ENCODE measurements at places on chromosomes 2 and 18.

DNA sequence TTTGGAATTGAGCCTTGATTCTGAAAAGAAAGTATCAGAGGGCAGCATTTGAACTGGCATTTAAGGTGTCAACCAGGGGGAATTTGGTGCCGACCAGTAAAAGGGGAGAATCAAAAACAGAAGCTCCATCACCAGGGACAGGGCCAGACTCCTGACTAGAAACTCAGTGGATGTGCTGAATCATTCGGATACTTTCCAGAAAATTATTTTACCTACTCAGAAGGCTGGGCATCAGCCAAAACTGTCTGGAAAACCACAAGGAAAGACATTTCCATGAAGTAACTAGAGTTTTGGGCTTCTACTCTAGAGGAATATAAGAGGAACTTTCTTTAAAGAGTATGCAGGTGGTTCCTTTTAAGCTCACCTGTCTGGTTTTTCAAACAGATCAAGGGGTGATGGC lies 756.6 kb downstream of the RNF144A start:
- DNase-seq, result no peak

GRCh38 chr2:102082571-102083392 lies 59.8 kb upstream of the IL1R1 start:
- peak; percentile 44 for DNase-seq

- DNase-seq, result no peak
These were observed 409.2 kb upstream of the HS6ST1 start for GRCh38 chr2:128727914-128728313.

DNA sequence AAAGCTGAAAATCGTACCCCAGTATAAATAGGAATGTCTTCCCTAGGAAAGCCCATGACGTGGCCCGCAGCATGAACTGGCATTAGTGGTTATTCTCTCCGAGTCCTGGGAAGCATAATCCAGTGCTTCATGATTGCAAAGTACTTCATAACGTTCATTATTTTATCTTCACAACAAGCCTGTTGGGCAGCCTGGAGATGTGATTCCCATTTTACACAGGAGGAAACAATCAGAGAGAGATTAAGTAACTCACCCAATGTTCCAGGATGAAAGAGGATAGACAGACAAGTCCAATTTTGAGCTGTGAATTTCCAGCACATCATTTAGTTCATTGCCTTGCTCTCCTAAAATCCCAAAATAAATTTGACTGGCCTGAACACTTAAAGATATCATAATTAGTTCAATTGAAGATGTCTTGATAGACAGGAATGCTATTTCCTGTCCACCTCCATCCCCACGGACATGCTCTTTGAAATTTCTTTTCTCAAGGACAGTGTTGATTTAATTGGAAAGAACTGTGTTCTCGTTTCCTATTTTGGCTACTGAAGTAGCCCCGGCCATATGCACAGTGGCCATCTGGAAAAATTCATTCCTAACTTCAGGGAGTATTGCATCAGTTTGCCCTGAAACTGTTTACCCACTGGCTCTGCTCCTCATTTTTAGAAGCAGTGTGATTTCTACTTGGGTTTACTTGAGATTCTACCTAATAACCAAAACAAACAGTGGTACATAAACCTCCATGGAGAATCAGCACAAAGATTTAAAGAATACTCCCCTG lies 93.9 kb downstream of the VWC2L start:
- DNase-seq, result no peak

DNA sequence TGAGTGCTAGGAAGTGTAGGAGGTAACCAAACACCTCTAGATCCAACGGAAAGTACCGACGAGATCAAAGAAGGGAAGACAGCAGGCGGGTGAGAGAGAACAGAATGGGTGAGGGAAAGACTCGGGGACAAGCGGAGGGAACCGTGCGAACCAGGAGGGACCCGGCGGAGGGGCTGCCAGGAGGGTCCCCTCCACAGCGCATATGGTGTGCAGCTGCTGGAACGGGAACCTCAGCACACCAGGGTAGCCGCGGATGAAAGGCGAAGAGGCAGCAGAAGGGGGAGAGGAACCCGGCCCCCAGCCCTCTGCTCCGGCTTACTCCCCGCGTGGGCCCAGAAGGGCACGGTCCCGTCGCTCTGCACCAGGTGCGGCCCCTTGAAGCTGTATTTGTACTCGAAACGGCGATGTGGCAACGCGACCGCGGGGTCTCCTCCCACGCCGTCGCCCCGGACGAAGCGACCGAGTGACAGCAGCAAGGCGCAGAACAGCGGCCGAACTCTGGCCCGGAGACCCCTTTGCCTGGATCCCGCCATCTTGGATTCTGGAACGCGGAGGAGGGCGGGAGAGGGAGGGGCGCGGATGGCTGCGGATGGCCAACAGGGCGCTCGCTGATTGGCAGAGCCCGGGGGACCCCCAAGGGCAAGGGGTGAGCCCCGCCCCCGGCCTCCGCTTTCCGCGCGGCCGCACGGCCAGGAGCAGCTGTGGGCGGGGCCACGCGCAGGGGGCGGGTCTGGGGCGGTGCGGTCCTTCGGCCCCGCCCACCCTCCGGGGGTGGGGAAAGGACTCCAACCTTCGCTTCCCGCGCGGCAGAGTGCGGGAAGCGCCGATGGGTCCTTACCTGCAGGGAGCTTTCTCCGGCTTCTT lies at the start of gene LMAN1:
Gene LMAN1 (minus strand): TSS at position 554 of the 864 bp plus-strand sequence. CDS start 21 bp downstream, at position 533.
- DNase-seq, result peak; percentile 92

DNA sequence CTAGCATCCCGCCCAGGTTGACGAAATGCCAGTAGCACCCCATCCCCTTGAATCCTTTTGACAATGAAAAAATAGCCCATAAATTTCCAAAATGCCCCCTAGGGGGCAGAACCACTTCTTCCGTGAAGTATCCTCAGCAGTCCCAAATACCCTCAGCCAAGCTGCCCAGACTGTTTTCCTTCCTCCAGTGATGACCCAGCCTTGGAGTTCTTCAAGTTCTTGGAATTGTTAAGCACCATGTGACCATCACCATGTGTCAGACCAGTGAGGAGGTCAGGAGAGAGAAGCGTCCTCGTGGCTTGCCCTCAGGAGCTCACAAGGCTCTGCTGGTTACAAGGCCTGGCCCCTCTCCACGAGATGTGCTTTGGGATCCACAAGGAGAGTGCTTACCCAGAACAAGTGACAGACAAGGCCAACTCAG lies 1.4 kb upstream of the SLC23A3 start:
- no peak for DNase-seq

GRCh38 chr2:5285872-5286769 lies 406.1 kb upstream of the SOX11 start:
- no peak for DNase-seq

DNA sequence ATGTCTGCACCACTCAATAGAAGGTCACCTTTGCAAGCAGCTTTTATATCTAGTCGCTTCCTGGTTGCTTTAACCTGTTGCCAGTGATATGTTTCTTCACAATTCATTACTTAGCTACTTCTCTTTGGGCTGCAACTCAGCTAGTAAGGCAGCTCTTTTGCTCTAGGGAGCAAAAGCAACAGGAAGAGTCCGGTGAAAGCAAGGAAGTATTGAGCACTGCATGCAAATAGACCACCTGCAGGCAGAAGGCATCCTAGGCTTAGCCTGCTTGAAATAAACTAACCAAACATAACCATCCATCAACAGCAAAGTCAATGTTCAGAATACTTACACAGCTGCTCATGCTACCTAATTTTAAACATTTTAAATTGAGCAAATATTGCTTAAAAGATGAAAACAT lies 529.2 kb upstream of the LINC00305 start:
- DNase-seq, result no peak

GRCh38 chr2:55718165-55719008 lies 24.7 kb upstream of the PNPT1 start:
- peak; percentile 9 for DNase-seq

GRCh38 chr18:57950542-57950941 lies 93.5 kb upstream of the NEDD4L start:
- DNase-seq, result no peak

DNA sequence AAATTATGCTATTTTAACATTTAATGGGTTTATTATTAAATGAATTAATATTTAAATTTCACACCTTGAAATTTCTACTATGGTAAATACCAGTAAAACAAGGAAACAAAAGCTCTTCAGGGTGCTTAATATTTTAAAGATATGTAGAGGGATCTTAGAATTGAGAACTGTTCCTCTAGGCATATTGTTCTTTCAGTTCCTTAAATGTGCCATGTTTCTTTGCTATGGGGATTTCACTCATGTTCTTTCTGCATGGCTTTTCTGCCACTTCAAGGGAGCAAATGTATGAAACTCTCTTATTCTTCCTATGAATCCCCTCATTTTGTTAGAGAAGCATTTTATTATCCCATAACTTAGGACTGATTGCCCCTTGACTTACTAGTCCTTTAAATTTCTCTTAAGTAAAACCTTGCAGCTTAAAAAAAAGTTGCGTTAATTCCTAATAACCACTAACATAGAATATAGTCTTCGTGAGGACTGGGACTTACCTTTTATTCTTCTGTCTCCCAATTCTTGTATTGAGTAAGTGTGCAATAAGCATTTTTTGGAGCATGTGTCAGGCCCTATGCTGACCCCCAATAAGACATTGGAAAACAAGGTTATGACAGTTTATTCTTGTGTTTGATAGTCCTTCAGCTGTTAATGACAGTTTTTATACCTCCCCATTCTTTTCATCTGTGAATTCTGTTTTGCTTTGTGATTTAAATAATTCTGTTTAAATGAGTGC lies 95.7 kb downstream of the BIRC6 start:
- no peak for DNase-seq

DNA sequence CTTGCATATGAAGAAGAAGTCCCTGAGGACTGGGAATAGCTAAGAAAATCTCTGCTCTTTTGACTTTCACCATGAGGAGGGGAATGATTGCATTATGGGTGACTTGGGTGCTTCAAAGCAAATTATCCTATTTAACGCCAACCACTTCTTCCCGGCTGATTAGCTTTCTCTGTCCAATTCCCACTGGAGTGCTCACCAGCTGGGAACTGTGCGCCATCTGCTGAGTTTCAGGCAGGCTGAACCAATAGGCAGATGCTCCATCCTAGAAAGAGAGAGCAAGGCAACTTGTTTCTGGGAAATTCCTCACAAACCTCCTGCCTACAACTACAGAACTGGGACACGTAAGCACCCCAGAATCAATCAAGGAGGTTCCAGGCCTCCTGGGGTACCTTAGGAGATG lies 49.4 kb downstream of the POLE4 start:
- DNase-seq, result no peak

- DNase-seq, result no peak
These were observed 256.3 kb upstream of the PKDCC start for GRCh38 chr2:41791523-41791922.

GRCh38 chr18:74194691-74195090 lies 46.4 kb downstream of the TIMM21 start:
- DNase-seq, result no peak

- no peak for DNase-seq
These were observed 45.3 kb downstream of the FOSL2 start for GRCh38 chr2:28437918-28438317.

DNA sequence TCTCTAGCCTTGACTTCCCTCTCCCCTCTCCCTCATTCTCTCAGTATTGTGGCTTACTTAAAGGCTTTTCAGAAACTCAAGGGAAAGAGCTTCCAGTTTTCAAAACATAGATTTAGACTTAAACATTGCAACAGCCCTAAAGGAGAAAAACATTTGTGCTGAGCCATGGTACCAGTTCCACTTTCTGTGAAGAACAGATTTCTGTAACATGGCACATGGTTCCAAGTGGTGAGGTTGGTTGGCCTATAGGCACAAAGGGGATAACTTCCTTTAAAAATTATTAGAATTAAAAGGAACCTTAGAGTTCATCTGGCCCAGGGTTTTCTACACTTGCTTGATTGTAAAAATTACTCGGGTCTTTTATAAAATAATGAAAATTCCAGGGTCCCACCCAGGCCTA lies 138.6 kb upstream of the CDCA7 start:
- no peak for DNase-seq

GRCh38 chr18:56516789-56517188 lies 121.6 kb downstream of the TXNL1 start:
- DNase-seq, result no peak

DNA sequence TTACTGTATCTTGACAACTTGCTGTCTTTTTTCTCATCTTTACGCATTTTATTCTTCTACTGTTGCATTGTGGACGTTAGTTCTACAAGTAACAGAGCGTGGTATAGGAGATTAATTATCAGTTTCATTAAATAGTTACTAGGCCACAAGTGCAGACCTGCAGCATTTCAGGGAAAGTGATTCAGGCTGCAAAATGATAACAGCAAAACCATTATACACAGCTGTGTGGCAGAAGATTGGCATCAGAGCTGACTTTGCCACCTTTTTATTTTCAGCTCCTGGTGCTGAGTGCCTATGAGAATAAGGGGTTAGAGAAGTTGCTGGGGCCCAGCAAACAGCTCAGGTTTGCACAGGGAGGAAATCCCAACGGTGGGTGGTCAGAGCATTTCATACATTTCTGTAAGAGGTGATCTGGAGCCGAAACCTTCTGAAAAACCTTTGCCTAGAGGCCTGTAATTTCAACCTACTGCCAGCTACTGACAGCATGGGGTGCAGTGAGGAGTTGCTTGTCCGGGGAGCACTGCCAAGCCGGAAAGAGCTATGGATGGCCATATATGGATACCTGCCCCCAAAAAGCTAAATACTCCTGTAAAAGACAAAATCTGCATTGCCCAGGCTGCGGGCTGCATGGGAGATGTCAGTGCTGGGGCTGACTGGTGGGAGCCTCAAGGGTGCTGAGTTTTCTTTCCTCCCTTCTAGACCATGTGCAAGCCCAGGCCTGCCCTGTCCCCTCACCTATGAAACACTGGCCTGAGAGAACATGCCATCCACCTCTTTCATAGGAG lies 2.7 kb upstream of the CCBE1 start:
- no peak for DNase-seq

DNA sequence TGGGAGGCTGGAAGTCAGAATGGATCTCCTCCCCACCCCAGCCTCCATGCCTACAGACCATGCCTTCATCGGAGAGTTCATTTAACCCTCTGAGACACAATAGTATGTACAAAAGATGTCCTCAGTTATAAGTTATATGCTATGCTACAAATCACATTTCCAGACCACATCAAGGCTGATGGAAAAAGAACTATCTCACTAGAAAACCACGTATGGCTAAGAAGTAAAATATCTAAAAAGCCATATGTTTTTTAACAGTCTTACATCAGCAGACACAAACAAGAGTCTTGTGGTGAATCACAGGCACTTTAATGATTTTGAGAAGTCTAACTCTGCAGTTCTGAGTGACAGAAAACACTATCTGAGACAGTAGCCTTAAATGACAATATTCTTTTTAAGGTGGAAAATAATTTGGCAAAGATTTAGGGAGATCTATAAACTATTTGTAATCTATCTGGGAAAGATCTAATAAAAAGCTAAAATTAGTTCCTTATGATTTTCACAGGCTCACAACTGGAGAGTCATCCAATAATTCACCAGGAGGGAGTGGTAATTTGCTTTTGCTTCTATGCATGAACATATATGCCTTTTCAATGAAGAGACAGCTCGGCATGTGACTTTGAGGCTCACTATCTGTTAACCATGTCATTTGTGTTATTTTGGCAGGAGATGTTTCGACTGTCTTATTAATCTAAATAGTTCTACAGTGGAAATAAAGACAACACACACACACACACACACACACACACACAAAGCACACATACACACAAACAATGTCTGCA lies 197.5 kb downstream of the IRS1 start:
- DNase-seq, result no peak

DNA sequence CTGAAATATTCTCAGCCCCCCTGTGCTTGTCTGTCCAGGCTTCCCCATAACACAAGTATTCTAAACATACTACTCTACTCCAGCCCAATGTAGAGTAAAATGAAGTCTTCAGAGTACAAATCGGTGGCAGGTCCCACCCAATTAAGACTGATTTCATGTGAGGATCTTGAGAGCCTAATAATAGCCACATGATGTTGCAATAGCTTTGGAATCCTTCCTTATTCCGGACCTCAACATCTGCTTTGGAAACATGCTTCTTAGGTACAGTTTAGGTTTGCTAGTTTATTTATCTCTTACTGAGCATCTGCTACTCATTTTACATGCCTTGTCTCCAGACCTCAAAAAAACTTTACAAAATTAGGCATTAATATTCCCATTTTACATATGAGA lies 207.3 kb upstream of the RAB6C start:
- DNase-seq, result no peak

Data from activated T-cell treated with anti-CD3 and anti-CD28 coated beads, Interleukin-2, amount 50 U/mL, for 4 hours (primary cell).